ENCODE measurements at places on chromosomes 5 and 9. TPM values are rescaled to one million over a fixed set of nuclear protein-coding genes. Genes with fewer than 3 reads are reported as not detected.

TRAF1 gene
- total RNA-seq, result 2.7 TPM

DNA sequence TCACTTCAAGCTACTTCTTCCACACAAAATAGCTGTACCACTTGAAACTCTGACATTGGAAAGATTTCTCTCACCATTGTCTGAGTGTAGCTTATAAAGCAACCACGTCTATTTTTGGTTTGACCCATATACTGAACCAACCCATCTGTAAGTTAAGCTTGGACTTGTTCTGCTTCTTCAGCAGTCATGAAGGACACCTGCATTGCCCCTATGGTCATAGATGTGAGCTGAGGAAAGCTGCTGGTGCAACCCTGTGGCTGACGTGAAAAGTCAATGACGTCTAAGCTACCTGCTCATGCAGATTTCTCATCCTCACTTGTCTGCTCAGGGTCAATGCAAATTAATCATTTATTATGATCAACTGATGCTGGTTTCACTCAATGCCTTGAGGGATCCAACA is 417.4 kb downstream of the CETN3 start:
- DNase-seq, result no peak

DNA sequence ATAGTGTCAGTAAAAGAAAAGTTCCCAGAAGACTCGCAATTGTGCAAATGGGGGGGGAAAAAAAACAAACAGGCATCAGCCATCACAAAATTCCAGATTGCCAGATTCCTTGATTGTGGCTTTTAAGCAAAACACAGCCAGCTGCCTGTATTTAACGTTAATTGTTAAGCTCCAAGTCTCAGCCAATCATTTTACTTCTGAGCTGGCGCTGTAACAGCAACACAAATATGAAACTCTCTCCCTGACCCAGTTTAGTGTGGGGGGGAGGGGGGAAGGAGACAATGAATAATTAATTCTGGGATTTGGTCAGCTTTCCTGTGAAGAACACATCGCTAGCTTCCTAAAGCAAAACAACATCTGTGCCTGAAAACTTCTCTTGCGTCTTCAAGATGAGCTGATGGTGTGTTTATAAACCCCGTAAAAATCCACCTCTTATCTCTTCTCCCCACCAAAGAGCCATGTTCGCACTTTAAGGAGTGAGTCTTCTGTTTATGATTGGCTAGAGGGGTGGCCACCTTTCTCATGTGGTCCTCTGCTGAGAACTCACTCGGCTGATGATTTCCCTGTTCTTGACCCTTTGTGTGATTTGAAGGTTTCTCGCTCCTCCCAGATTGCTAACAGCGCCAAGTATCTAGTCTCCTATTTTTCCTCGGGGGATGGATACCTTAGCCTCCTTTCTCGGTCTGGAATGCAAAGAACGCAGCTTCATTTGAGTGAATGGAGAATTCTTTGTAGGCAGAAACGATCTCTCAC is 160.2 kb upstream of the DAPK1 start:
- no peak for DNase-seq

GRCh38 chr9:95316794-95317118 is 753 bp downstream of the FANCC start:
- DNase-seq, result peak; percentile 68

DNA sequence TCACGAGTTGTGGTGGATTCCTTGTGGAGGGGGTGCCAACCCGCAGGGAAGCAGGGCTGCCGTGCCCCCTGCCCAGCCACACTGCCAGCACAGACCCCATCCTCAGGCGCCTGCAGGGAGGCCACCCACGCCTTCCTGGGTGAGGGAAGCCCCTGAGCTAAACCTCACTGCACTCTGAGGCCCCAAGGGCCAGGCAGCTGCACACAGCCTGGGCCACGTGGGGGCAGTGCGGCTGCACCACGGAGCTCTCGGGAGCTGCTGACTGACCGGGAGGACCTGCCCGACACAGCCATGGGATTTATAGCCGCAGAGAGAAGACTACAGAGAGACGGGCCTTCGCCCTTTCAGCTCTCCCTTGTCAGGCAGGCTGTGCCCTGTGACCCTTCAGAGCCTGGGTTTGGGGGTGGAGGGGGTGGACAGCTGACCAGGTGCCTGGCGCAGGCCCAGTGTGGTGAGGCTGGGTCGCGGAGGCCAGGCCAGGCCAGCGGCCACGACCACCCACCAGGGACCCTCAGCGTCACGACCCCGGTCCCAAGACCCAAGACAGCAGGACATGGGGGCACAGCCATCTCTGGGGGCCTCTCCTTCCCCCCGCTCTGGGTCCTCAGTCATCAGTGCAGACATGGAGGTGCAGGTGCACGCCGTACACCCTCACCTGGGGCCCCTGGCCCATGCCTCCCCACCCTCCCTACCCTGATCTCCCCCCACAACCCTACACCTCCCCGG is 4.3 kb upstream of the AHRR start:
- no peak for DNase-seq

DNA sequence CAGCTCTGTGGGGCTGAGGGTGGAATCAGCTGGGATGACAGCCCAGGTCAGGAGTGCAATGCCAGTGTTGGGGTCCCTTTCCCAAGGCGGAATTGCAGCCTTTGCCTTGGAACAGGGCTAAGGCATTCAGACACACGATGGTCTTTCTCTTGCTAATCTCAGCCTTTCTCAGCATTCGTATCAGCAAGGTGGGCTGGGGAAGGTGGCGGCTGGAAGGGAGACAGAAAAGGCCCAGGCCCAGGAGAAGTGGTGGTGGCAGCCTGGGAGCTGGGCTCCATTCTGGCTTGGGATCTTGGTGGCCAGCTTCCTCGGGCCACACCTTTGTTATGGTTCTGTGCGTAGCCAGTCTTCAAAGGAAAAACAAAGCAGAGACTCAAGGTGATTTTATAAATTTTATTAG is 1.1 kb upstream of the ARHGEF28 start:
- no peak for DNase-seq

GRCh38 chr5:139251281-139251687 is 42.3 kb upstream of the MATR3 start:
- no peak for DNase-seq
